ENCODE measurements at places on chromosomes 16 and 17.

- no peak for DNase-seq
Measured at GRCh38 chr16:58198803-58199411, 1.0 kb upstream of the CSNK2A2 start.

GRCh38 chr17:29384901-29385300 is 5.3 kb upstream of the TAOK1 start:
- no peak for DNase-seq

GRCh38 chr17:8966926-8967325 is 1.4 kb upstream of the PIK3R5 start:
- DNase-seq: no peak

- no peak for DNase-seq
Measured at GRCh38 chr16:4525634-4526277, 12.8 kb downstream of the CDIP1 start.

DNA sequence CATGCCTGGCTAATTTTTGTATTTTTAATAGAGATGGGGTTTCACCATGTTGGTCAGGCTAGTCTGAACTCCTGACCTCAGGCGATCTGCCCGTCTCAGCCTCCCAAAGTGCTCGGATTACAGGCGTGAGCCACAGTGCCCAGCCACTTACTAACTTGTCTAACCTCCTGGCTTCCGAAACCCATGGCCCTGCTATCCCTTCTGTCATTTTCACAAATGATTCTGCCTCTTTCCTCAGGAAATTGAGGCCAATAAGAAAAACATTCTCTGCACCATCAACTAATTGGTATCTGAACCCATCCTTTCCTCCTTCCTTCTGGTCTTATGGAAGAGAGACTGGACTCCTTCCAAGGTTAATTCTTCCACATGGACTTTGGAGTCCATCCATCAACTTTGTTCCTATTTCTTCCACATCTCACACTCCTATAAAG is 27.9 kb upstream of the TNRC6A start:
- DNase-seq: no peak

GRCh38 chr16:11329891-11330290 is 15.4 kb upstream of the RMI2 start:
- DNase-seq: no peak

DNA sequence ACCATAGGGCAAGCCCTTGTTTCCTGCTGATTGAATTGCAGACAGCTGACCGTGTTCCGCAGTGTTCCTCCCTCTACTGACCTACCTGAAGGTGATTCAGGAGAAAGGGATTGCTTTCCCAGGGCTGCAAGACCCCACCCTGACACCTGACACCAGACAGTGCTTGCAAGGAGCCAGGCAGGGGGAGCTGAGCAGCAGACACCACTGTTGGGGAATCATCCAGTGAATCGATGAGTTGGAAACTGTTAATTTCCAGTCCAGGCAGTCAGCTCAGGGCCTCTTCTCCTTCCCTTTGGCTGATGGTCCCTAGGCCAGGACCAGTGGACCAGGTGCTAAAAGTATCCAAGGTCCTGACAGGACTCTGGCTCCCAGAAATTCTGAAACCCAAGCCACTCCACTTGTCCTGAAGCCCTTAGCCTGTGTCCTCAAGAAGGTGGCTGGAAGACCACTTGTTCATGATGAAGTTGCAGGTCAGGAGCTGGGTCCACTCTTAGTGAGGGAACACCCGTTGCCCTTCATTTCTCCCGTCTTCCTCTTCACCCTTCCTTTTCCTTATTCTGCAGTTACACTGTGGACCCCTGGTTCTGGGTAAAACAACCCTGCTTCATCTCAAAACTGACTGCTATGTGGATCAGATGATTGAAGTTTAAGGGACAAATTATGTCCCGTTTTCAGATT is 9.5 kb upstream of the UNK start:
- DNase-seq: no peak

DNA sequence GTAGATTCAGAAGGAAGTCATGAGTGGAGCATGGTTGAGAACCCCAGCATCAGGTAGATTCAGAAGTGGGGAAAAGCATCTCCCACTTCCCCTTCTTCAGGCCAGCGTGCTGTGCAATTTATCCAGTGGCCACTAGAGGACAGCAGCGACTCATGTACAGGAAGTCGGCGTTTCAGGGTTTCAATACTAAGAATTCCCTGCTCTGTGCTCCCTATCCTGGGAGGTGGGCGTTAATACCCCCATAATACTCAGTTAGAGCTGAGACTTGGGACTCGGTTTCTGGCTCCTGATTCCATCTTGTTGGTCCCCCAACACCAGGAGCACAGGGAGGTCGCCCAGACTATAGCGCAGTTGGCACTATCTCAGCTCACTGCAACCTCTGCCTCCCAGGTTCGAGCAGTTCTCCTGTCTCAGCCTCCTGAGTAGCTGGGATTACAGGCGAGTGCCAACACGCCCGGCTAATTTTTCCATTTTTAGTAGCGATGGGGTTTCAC is 75.3 kb upstream of the AMZ2 start:
- DNase-seq: peak; percentile 51

GRCh38 chr17:30160419-30161172 is 44.0 kb downstream of the NSRP1 start:
- DNase-seq: no peak

- DNase-seq: no peak
Measured at GRCh38 chr17:17061516-17061915, 19.3 kb downstream of the MPRIP start.

GRCh38 chr17:310111-311010 is 42.2 kb downstream of the RPH3AL start:
- DNase-seq: no peak

GRCh38 chr16:77273815-77274214 is 74.6 kb downstream of the SYCE1L start:
- no peak for DNase-seq

DNA sequence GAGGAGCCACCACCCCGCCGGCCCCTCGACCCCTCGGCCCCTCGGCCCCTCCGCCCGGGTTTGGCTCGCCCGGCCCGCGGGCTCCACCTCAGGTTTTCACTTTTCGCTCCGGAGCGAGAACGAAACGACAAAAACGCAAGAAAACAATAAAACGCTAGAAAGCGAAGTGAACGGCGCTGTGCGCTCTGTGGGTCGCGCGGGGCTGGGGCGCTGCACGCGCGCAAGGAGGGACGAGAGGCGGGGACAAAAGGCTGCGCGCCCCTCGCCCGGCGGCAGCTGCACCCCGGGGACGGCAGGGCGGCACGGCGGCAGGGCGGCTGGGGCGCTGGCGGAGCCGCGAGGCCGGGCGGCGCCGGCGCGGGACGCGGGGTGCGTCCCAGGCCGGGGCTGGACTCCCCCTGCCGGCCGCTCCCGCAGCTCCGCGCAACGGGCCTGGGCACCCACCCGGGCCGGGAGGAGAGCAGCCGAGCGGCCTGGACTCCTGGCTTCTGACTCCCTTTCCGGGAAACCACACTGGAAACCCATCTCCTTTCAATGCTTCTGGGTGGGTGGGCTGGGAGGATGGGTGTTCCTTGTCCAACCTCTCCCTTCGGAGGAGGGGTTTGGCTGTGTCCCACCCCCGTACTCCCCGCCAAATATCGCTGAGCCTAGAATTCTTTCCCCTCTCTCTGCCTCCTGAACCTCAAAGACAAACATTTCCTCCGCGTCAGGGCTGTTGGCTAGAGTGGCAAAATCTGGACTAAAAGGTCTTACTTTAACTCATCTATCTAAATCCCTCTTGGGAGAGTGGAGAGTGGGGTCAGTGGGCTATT is 9.9 kb downstream of the TBX2 start:
- DNase-seq: peak; percentile 16

DNA sequence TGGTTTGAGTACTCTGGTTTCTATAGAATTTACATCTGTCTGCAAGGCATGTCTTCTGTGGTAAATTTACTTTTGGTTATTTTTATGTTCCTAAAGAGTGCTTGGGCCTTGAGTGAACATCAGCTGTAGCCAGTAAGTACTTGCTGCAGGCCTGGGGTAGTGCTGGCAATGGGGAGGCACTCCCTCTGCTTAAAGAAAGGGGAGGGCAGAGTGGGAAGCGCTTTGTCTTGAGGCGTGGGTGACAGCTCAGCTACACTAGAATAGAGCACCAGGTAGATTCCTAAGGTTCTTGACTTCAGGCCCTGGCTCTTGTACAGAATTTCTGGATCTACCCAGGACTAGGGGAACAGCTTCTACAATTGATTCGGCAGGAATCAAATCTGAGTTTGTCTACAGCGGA is 50.6 kb downstream of the MPHOSPH6 start:
- no peak for DNase-seq

- no peak for DNase-seq
Measured at GRCh38 chr17:51018541-51018940, 102.1 kb downstream of the SPAG9 start.

DNA sequence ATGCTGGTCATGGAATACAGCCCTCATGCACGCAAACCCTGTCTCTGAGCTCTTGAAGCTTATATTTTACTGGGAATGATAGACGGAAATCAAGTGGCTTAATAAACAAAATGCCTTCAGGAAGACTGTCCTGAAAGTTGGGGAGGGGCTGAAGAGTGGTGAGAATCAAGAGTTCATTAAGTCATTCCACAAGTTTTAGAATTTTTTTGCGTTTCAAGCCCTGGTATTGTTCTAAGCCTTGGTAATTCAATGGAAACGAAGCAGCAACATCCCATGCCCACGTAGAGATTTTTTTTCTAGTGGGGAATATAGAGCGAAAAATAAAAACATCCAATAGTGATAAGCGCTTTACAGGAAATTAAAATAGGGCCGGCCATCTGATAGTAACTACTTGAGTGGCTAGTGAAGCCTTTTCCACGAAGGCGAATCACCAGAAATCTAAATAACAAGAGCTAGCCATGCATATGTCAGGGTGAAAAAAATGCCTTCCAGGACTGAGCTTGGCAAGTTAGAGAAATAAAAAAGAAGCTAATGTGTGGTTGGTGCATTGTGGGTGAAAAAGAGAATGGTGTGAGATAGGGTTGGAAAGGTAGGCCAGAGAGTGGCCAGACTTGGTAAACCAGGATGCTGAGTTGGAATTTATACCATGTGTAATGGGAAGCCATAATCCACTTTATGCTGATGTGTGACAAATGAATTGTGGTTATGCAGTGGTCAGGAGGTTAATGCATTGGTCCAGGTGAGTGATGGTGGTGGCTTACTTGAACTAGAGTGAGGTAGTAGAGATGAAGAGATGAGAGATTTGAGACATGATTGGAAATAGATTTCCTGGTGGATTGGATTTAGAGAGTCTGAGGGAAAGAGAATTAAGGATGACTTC is 772 bp downstream of the PFAS start:
- DNase-seq: no peak

- no peak for DNase-seq
Measured at GRCh38 chr16:73176577-73177013, 128.7 kb upstream of the ZFHX3 start.

- DNase-seq: no peak
Measured at GRCh38 chr17:17822189-17822588, 14.6 kb downstream of the SREBF1 start.

DNA sequence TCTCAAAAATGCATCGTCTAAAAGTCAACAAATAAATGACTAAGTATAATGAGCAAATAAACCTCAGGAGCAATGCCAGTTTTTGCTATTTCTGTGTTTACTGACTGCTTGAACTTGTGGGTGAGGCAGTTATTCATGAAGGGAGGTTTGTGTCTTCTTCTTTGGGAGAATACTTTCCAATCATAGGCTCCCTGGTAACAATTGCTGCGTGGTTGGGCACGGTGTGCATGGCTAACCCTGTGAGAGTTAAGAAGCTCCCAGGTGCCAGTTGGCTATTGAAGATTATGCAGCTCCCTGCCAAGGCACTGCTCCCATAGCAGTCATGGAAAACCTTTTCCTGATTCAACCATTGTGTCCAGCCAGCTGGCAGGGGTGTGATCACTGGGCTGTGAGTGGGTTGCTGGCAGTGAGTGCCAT is 775.9 kb upstream of the GOT2 start:
- DNase-seq: no peak

GRCh38 chr16:72287649-72288048 is 115.7 kb upstream of the PMFBP1 start:
- DNase-seq: no peak

DNA sequence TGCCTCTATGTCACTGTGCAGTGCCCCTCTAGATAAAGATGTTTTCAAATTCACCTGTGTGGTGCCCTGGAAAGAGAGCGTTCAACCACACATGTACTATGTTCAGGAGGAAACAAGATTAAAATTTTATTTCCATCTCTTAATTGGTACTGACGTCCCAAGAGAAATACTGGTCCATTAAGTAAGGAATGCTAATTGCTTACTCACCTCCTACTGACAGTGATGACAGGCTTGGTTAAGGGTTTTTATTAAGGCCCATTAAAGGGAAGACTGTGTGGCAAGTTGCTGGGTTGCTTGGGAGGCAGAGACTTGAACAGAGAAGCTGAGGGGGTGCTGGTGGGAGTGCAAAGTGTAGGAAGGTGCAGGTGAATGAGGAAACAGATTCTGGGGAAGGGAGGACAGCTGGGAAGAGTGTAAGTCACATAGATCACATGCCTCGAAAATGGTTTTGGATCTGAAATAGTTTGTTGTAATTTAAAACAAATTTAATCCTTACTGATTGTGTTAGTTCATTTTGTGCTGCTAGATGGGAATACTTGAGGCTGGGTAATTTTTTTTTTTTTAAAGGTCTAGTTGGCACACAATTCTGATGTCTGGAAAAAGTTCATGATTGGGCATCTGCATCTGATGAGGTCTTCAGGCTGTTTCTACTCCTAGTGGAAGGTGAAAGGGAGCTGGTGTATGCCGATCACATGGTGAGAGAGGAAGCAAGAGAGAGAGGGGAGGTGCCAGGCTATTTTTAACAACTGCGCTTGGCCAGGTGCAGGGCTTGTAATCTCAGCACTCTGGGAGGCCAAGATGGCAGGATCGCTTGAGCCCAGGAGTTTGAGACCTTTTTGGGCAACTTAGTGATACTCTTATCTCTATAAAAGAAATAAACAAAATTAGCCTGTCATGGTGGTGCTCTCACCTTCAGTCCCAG is 140.5 kb downstream of the CACNG3 start:
- DNase-seq: no peak

GRCh38 chr17:17416007-17416399 is 60.8 kb upstream of the MED9 start:
- DNase-seq: no peak

DNA sequence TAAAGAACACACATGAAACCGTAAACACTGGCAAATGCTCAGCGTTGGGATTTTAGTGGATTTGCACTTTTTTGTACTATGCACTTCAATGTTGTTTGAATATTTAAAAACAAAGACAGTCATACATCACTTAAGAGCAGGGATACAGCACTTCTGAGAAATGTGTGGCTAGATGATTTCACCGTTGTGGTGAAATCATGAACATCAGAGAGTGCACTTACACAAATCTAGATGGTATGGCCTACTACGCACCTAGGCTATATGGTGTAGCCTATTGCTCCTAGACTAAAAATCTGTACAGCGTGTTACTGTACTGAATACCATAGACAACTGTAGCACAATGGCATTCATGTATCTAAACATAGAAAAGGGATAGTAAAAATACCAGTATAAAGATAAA is 37.6 kb upstream of the CNEP1R1 start:
- no peak for DNase-seq

Data from stimulated activated CD8-positive, alpha-beta memory T cell treated with anti-CD3 and anti-CD28 coated beads, Interleukin-7, amount 100 ng/mL, for 4 hours (primary cell).